ENCODE measurements at places on chromosomes 5 and 9. TPM values are rescaled to one million over a fixed set of nuclear protein-coding genes. Genes with fewer than 3 reads are reported as not detected.

The PSAT1 gene
- total RNA-seq = 1.6 TPM

The CCDC127 gene
- total RNA-seq = 1.9 TPM

The PCDHGA7 gene
- total RNA-seq = 0.25 TPM

DNA sequence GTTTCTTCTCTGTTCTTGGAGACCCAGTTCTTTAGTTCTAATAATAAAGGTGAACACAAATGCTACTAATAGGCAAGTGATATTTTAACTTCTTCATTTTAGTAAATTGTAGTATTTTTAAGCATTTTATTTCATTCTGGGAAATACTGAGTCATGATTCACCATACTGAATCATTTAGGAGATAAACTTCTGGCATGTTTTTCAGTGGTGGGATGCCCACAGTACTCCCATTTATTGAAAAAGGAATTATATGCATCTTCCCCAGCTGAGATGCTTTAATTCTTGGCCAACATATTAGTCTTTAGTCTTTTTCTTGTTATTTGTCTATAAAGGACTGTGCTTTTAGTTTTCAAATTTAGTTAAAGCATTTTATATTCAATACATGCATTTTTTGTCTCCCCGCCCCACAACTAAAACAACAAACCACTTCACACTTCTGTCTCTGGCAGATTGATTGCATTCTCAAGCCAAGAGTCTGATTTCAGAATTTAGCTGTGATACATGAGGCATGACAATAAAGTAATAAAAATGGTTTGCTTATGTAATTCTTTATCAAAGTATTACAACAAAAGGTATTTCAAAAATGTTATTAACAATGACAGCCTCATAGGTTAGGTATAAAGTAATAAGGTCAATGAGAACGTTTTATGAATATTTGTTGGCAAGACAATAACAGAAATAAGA, 125.2 kb upstream of the CDH18 start:
- DNase-seq = no peak
- H3K27me3 ChIP-seq = no peaks in the 10 kb centered on the region
- H3K4me1 ChIP-seq = no peaks in the 10 kb centered on the region
- H3K4me3 ChIP-seq = no peak overlapping the region
- no peaks in the 10 kb centered on the region for H3K36me3 ChIP-seq

- H3K36me3 ChIP-seq = no peaks in the 10 kb centered on the region
- peaks cover 6% of the 10 kb centered on the region for H3K4me1 ChIP-seq
- H3K27ac ChIP-seq = no peak overlapping the region
Observed at GRCh38 chr5:179348843-179349242, 3.6 kb upstream of the ADAMTS2 start.

- DNase-seq = no peak
- no peaks in the 10 kb centered on the region for H3K36me3 ChIP-seq
- no peaks in the 10 kb centered on the region for H3K27me3 ChIP-seq
Observed at GRCh38 chr5:111556501-111556900, 44.2 kb upstream of the STARD4 start.

GRCh38 chr5:40958811-40959210, 49.5 kb downstream of the C7 start:
- H3K36me3 ChIP-seq = no peaks in the 10 kb centered on the region
- H3K4me3 ChIP-seq = no peak overlapping the region
- H3K27me3 ChIP-seq = peaks cover 8% of the 10 kb centered on the region
- no peak overlapping the region for H3K27ac ChIP-seq
- H3K4me1 ChIP-seq = no peaks in the 10 kb centered on the region

- no peak overlapping the region for H3K4me3 ChIP-seq
- H3K27ac ChIP-seq = no peak overlapping the region
- no peaks in the 10 kb centered on the region for H3K4me1 ChIP-seq
- no peaks in the 10 kb centered on the region for H3K36me3 ChIP-seq
Observed at GRCh38 chr5:106267256-106267655, 1403.5 kb downstream of the EFNA5 start.

GRCh38 chr9:98974106-98974505, 30.4 kb downstream of the COL15A1 start:
- DNase-seq = no peak
- H3K27me3 ChIP-seq = peaks cover 46% of the 10 kb centered on the region
- no peak overlapping the region for H3K4me3 ChIP-seq
- H3K27ac ChIP-seq = no peak overlapping the region
- H3K36me3 ChIP-seq = peaks cover 4% of the 10 kb centered on the region

DNA sequence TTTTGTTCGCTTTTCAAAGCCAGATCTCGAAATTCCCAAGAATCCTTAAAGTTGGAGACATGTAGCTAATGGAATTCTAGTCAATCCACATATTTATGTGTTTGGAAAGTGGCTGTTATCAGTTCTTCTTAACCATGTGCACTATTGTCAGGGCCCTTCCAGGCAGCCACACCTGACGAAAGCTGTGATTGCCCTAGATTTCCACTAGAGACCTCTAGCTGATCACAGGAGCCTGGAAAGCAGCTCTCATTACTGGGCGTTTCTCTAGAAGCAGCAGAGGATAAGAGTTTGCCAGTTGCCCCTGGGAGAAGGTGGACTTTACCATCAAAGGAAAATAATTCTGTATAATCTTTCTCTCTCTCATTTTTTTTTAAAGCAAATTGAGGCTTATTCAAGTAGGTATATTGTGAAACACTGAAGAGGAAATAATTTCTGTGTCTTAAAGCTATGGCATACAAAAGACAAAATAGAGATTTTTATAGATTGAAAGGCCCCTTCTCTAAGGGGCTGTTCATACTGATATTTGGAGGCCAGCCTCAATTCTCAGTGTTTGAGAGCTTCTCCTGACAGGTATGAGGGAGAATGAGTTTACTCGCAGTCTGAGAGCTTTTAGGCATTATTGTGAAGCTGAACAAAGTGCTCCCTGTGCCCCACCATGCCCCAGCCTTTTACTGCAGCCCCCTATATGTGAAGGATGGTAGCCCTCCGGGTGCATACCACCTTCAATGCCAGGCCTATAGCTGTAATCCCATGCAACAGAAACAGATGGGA, 405.4 kb upstream of the ACTBL2 start:
- peaks cover 12% of the 10 kb centered on the region for H3K27me3 ChIP-seq
- DNase-seq = no peak
- H3K4me3 ChIP-seq = no peak overlapping the region
- H3K4me1 ChIP-seq = no peaks in the 10 kb centered on the region
- H3K27ac ChIP-seq = no peak overlapping the region

DNA sequence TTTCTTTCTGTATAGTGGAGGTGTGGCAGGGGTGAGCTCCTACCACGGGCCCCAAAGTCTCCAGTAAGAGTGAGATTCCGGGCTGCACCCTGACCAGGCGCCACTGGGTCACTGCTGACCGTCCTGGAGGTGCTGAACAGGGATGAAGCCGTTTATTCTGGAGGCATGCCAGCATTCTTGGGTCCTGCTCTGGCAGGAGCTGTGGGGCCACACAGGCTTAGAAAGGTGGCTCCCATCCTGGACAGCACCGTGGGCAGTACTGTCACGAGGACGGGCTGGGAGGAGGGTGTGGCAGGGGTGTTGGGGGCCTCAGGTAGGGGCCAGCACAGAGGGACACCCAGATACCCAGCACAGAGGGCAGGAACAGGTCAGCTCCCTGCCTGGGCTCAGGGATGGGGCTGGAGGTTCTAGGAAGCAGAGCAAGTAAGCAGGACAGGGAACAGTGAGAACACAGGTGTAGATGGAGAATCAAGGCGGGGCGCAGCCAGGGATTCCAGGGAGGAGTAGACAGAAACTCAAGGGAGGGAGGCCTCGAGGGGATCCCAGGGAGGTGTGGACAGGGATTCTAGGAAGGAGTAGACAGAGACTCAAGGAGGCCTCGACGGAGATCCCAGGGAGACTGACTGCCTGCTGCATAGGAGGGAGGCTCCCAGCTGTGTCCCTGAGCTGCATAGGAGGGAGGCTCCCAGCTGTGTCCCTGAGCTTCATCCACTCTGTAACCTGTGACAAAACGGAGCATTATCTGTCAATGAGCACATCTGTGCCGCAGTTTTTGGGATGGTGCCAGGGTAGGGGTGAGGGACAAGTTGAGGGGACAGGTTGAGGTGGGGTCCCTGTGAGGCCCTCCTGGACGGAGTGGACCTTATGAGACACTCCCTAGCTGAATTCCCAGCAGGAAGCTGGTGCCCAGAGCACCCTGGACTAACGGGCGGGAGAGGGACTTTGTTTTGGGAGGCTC, 1.1 kb upstream of the PLEKHG4B start:
- H3K4me3 ChIP-seq = peak overlapping the region; percentile 83
- H3K36me3 ChIP-seq = peaks cover 7% of the 10 kb centered on the region
- peaks cover 66% of the 10 kb centered on the region for H3K27me3 ChIP-seq
- no peak for DNase-seq
- peaks cover 6% of the 10 kb centered on the region for H3K4me1 ChIP-seq

- H3K36me3 ChIP-seq = no peaks in the 10 kb centered on the region
- H3K27ac ChIP-seq = no peak overlapping the region
- H3K27me3 ChIP-seq = peaks cover 35% of the 10 kb centered on the region
- peaks cover 6% of the 10 kb centered on the region for H3K4me1 ChIP-seq
Observed at GRCh38 chr9:73204936-73205335, 53.3 kb downstream of the ANXA1 start.
